CD4-positive, alpha-beta T cell treated with Interleukin-12 subunit alpha and Interleukin-12 subunit beta, for 1 hour (primary cell): ENCODE measurements at places on chromosomes 7 and 10.

DNA sequence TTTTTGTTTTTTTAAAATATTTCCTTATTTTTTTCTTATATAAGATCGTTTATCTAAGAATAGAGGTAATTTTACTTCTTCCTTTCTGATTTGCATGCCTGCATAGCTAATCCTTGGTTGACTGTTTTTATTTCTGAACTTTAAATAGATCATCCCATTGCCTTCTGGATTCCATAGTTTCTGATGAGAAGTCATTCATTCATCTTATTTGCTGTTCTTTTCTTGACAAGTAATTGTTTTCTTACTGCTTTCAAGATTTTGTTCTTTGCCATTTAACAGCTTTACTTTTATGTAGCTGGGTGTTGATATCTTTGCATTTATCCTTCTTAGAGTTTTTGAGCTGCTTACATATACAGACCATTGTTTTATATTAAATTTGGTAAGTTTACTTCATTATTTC is 437.9 kb downstream of the SDK1 start:
- no peak for DNase-seq

DNA sequence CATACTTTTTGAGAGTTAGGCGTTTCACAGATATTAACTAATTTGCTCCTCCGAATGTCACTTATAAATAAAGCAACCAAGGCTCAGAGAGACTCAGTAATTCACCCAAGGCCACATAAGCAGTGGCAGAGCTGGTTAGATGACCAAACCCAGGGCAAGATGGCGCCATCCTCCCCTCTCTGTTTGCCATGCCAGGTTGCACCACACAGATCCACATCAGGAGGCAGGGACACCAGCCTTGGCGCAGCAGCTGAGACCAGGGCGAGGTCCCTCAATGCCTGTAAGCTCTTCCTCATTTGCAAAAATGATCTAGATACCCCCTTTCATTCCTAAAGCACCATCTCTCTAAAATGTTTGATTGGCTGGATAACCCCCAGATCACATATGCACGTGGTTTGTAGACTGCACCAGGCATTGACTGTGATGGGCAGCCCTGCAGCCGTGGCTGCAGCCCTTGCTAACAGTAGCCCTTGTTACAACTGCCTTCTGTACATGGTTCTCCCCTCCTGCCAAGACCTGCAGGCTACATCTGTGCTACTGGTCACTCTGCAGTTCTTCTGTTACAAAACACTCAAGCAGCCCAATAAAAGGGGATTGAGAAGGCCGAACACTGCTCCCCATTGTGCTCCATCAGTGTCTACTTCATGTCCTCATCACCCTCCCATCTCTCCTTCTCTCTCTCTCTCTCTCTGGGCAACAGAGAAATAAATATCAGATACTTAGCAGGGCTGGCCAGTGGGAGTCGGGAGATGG is 298.6 kb downstream of the PRPF18 start:
- no peak for DNase-seq

DNA sequence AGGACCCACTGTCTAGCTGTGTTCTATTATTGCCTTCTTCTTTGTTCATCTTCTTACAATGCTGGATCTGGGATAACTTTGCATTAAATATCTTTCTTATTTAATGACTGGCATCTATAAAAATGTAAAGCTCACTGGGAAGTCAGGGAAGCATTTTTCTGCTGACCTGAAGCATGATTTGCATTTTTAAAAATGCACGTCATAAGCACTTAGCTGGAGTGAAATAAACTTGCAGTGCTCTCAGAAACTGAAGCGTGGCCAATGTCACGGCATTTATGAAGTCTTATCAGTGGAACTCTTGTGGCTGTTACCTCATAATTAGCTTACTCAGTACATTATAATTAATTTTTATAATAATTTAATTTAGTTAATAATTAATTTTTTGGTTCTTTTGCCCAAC is 59.1 kb downstream of the FRMD4A start:
- DNase-seq, result no peak

DNA sequence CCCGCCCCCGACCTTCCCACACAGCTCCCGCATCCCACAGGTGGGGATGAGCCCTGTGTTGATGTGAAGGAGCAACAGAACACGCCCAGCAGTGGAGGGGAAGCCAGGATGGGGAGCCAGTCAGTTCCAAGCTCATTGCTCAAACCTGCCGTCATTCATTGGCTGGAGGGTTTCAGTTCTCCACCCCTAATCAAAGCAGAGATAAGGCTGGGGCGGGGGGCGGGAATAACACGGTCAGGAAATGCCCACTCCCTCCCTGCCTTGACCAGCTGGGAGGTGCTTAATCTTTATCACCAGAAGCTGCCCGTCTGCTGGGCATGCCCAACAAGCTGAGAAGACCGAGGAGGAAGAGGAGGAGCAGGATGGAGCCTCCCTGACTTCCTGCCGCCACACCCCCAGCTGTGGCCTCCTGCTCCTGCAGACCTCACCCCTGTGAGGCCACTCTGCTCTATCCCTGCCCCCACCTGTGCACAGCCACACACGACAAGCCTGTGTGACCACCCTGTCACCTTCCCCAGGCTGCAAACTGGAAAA is 265.1 kb downstream of the ZEB1 start:
- DNase-seq, result no peak

GRCh38 chr10:8378198-8378983 is 323.9 kb downstream of the GATA3 start:
- DNase-seq, result no peak

- DNase-seq, result no peak
Observed at GRCh38 chr10:60139798-60140566, 233.6 kb upstream of the CCDC6 start.

GRCh38 chr7:95684037-95684436 is 87.7 kb upstream of the PDK4 start:
- no peak for DNase-seq

GRCh38 chr10:132855889-132856288 is 69.9 kb upstream of the NKX6-2 start:
- DNase-seq, result no peak

DNA sequence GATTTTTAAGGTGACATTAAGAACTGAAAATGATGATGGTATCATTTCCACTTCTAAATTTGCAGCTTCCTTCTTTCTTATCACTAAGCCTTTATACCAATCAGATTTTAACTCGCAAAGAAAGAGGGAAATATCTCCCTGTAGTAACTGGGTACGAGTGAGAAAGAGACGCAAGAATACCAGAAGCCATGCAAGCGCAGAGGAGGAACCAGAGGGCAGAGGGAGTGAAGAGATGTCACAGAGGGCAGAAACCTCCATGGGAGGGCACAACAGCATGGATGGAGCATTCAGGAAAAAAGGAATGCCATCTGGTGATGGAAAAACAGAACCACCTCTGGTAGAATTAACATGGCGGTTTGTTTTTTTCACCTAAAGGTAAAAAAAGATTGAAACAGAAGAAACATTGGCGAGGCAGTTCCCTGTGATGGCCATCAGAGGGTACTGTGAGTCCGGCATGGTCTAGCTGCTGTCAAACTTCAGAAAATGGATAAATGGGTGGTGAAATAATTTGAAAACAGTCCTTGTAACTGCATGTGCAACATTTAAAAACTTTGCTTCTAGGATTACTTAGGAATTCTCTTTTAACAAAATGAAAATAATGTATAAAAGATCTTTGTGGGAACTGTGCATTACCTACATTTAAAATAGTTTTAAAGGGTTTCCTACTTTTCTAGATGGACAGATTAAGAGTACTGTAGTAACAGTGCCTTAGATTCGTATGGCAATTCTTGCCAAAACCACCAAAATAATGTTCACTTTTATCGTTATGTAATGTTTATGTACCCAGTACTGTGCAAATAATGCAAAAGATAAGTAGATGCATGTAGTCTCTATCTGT is 91.8 kb downstream of the ARHGAP12 start:
- no peak for DNase-seq

DNA sequence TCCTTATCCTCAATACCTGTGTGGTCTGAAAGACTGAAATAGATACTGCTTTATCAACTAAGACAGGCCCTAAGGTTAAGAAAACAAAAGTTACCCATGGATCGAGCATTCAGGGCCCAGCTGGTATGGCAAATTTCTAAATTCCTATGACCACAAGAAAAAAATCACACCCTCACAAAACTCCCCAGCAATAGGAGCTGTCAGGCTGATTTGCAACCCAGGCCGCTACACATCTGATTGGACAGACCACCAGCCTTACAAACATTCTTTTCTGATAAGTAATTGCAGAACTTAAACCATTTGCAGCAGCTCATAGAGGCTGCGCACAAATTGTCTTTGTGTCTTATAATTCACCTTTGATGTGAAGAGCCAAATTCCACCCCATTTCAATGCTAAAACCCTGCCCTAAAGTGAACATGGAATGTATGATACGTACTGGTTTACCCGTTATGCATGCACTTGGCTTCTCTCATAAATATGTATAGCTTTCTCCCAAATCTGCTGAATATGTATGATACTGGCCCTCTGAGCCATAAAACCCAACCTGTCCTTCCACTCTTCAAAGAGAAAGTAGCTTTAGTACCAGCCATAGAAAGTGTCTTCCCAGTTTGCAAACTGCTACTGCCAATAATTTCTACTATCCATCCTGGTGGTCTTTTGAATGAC is 842.5 kb downstream of the GRID1 start:
- DNase-seq, result no peak

DNA sequence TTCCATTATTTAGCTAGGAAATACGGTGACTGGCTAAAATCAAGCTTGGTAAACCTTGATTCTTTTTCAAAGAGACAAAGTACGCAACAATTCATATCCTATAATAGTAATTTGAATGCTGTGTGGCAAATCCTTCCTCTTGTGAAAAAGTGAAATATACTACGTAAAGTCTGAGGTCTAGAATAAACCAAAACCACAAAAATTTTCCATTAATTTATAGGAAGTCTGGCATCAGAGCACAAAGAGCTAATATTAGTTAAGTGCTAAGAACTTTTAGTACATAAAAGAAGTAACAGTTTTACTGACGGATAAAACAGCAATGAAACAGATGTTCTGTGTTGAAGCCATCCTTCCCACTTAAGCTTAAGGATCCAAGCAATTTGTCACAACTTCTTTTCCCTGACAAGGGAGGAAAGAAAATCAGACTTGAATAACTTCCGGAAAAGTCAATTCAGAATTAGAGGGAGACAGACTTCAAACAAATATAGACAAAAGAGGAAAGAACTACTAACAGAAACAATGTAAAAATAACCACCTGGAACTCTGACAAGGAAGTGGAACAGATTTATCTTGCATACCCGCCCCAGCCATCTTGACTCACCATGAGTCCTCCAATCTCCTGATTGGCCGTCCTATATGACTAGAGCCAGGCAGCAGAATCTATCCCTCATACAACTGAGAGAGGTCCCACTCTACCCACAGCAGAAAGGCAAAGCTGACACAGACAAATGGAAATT is 34.6 kb downstream of the RHEB start:
- DNase-seq, result no peak

GRCh38 chr10:11009471-11010308 is 8.0 kb upstream of the CELF2 start:
- no peak for DNase-seq

GRCh38 chr10:26861205-26861998 is 644 bp upstream of the ABI1 start:
- no peak for DNase-seq

GRCh38 chr10:84333864-84334451 is 5.6 kb downstream of the CCSER2 start:
- DNase-seq, result peak; percentile 88

DNA sequence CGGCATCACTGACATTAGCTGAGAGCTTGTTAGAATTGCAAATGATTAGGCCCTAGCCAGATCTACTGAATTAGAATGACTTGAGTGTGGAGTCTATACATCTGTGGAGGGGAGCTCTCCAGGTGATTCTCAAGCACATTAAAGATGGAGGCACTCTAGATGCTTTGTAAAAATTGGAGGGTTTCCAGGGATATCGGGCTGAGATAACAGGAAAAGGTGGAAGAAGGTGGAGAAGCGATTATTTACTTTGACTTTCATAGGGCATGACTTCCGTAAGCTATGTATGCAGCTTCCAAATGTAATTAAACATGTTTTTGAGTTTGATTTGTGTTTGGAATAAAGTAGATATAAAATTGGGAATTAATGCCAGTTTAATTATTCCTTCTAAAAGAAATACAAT is 235.0 kb upstream of the PTN start:
- DNase-seq, result no peak

DNA sequence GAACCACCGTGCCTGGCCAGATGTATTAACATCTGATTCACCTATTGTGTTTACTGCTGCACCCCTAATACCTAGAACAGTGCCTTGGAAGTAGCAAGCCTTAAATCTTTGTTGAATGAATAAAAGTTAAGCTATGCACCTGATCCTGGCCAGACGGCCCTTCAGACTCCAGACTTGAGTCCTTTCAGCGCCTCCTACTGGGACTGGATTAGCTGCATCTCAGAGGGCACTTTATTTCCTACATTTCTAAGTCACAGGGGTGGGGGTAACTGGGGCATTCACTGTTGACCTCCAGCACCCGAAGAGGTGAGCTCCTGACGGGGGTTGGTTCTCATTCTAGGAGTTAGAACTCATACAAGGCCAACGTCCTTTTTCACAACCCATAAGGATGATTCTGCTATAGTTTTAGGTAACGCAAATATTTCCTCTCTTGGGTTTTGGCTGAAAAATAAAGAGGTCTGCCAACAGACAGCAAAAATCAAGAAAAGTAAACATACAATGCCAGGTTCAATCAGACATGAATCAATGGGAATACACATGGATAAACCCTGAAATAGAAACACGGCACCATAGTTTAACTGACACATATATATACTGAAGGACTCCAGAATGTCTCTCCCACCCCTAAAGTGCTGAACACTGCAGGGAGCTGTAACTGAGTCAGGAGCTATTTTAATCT is 48.0 kb upstream of the DLG5 start:
- no peak for DNase-seq

- DNase-seq, result no peak
Observed at GRCh38 chr7:68622500-68622899, 975.8 kb upstream of the AUTS2 start.

DNA sequence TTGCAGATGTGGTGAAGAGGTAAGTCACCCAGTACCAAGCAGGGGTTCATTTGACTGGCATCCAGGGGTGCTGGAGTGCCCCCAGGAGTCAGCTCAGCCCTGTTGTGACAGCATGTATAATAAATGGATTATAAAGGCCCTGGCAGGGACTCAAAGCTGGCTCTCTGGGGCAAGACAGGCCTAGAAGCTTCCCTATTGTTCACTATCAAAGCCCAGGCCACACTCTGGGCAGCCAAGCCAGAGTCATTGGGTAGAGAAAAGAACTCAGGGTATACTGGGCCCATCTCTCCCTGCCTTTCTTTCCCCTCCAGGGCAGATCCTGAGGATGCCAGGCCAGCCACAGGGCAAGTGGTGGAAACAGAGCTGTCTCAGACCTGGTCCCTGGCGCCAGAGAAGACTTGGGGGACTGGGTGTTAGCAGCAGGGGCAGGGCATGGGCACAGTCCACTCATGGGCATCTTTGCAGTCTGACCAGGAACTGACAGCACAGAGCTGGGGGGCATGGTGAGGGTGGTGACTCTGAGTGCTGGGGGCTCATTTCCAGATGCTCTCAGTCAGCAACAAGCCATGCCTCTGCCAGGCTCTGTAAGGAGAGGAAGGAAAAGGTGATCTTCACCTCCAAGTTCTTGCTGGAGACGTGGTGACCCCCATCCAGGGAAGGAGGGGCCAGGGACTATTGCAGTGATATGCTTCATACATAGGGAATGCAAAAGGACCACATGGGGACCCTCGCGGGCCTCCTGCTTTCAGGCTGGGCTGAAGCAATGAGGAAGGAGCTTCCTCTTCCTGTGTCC is 11.7 kb downstream of the RBP3 start:
- no peak for DNase-seq
